ENCODE measurements at places on chromosomes 1 and 21.

GRCh38 chr1:197285526-197286205 lies 17.6 kb downstream of the CRB1 start:
- DNase-seq = no peak

DNA sequence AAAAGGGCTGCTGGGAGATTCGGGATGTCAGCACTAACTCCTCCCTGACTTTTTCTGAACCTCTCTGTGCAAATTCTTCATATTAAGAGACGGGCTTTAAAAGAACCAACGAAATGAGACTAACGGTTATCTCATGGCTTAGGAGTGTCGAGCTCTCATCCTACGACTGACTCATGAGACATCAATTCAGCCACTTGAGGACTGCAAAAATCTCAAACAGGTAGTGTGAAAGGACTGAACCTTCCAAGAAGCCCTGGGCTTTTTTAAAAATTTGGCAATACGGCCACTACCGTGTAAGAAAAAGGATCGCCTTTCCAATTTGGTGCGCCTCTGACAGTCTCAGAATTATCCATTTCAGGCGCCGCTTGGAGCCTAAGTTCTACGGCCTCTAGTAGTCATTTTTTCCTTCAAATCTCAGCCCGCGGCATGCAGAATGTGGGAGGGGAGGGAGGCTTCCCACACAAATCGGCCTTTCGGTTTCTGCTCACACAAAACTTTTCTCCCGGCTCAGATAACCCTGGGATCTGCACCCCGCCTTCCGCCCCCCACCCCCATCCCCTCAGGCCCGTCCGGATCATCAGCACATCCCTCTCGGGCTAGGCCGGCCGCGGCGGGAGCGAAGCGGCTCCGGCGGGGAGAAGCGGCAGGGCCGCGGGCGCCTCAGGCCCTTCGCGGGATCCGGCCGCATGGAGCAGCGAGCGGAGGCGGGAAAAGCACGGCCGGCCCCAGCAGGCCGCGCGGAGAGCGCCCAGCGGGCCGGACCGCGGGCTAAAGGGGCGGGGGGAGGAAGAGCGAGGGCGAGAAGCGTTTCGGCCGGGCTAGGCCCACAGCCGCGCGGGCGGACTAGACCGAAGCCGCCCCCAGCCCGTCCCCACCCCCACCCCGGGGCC lies 618 bp downstream of the HNRNPR start:
- DNase-seq = peak; percentile 38

DNA sequence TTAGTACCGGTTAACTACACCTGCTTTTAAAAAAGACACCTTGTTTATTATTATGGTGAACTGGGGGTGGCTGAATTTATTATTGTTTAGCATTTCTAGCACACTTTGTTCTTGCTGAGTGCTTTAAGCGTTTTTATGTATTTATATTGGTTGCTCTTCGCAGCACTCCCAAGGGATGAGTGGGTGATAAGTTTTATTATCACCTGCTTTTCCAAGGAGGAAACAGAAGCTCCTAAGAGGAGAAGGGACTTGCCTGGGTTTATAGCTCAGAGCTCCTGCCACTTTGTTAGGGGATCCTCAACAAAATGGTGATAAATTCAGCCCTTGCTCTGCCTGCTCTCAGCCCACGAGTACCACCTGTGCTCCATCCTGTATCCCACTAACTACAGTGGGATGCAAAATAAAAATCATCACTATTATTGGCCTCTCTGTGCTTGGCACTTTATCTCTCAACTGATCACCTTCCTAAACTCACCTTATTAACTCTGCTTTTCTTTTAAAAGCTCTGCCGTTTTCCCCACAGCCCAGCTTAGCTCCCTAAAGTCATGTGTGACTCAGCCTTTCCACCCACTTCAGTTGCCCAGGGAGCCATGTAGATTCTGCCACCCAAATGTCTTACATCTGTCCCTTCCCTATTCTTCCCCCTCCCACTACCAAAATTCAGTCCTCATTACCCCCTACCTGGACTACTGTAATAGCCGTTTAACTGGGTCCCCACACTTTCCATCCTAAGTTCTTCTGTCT lies 44.5 kb downstream of the BCL9 start:
- DNase-seq = no peak

GRCh38 chr1:213474054-213474453 lies 423.0 kb downstream of the RPS6KC1 start:
- DNase-seq = no peak

DNA sequence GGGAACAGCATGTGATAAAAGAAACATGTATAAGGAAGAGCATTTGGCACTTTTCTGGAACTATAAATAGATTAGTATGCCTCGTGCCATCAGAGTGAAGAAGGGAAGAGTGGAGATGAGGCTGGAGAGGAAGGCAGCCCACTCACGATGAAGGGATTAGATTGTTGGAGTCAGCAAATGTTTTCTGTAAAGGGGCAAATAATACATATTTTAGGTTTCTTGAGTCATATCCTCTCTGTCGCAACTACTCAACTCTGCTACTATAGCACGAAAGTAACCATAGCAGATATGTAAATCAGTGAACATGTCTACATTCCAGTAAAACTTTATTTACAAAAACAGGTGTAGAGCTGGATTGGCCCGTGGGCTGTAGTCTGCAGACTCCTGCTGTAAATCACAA lies 147.8 kb downstream of the TENT5C start:
- peak; percentile 34 for DNase-seq

- DNase-seq = no peak
Observed at GRCh38 chr1:182601416-182601786, 2.8 kb downstream of the RGS16 start.

DNA sequence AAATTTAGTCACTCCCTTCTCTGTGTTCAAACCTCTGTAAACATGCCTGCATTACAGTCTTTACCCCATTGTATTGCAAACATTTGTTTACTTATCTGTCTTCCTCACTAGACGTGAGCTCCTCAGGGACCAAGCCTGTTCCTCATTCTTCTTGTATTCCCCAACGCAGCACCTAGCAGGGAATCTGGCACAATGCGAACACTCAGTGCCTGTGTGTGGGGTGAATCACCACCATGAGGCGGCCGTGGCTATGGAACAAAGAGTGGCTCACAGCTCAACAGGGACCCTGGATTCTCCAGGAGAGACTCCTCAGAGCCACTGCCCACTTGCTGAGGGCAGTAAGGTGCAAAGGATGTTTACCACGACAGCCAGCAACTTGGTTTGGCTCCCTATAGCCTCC lies 95.9 kb downstream of the DDX20 start:
- no peak for DNase-seq

DNA sequence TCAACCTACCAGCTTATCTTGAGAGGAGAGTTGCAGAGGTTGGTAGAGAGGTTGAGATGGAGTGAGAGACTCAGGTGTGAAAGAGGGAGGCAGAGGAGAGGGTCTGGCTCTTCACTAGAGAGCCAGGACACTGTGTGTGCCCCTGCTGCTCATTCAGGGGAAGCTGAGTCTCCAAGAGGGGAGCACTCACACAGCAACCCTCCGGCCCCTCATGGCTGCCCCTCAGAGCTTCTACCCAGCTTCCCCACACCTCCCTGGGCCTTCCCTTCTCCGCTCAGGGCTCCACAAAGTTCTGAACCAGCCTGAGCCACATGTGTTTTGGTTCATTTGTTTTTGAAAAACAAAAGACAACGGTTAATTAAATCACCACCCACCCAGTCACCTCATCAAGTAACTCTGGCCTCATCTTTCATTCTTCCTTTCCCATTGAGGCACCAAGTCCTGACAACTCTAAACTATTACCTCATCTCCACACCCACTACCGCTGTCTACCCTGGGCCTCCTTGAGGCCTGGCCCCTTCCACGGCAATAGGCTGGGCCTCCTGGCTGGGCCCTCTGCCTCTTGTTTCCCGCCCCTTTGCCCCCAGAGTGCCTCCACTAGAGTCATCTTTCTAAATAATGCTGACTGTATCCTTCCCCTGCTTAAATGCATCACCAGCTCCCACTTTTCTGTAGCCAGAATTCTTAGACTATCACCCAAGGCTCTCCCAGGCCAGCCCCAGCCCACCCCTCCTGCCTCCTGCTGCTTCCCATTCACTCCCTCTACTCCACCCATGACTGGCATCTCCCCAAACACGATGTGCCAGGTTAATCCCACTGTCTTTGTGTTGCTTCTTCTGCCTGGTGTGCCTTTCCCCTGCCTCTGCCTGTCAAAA lies 33.0 kb downstream of the TNNT2 start:
- no peak for DNase-seq

- no peak for DNase-seq
Observed at GRCh38 chr1:11354893-11355553, 82.0 kb downstream of the UBIAD1 start.

DNA sequence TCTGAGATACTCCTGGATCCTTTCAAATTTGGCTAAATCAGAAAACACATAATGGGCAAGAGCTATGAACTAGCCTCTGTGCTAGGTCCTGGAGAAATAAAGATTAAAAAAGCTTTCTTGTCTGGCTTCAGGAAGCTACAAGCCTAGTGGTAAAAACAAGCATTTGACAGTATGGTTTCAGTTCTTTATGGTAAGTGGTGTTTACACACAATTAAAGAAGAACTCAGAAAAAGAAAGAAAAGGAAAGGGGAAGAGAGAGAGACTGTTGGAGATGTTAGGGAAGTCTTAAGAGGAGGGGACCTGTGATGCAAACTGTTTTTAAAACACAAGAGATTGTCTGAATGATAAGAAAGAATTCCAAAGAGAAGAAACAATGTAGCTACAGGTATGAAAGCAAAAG lies 1.8 kb downstream of the OR10J1 start:
- no peak for DNase-seq

- DNase-seq = no peak
Observed at GRCh38 chr1:157495285-157495684, 57.0 kb downstream of the FCRL5 start.

GRCh38 chr1:43774359-43774758 lies 67.0 kb downstream of the ST3GAL3 start:
- peak; percentile 47 for DNase-seq

DNA sequence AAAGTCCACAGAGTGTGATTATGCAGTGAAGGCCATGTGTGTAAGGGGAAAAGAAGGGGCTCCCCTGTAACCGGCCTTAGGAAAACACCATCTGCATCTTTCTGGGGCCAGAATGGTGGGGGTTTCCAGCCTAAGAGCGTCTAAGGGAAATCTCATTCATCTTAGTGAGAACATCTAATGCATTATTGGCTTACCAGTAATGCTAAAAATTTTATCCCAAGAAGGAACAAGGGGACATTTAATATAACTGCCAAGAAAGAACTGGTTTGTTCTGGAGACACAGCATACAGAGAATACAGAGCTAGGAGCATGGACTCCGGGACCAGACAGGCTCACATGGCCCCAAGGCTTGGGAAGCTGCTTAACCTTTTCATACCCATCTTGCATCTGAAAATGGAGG lies 58.3 kb upstream of the DSCAM start:
- no peak for DNase-seq
